Myocyte (in vitro differentiated cells): ENCODE measurements at places on chromosomes 2 and 18.
A peak's percentile ranks its signal among the peaks of the same experiment; 100 is the strongest.

- no peak for DNase-seq
Measured at GRCh38 chr2:31219131-31219969, 2.0 kb upstream of the CAPN14 start.

DNA sequence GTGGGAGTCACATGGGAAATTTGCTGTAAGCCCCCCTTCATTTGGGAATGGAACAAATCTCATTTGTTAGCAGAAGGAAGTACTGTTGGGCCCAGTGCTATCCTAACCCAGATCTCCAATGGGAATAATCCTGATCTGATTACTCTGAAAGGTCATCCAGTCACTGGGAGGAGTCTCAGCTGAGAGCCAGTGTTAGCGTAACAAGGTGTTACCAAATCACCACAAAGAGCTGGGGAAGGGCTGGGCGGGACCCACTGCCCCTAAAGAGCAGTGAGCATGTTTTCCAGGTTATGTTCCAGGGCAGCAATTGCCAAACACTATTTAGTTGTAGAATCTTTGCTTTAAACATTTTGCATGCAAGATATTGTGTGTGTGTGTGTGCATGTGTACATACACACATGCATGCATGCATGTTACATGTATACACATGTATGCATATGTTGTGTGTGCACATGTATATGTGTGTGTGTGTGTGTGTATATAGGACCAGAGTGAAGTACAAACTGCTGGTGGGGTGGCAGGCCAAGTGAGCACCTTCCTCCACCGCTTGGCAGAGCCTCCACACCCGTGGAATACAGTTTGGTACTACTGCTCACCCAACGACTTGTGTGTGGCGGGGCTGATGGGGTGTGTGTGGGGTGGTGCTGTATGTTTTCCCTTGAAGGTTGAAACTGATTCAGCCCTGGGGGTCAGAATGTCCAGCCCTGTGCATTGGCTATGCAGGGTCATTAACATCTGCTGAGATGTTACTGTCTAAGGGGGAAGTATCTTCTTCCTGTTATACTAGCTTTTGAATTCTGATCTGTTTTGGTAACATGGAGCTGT, 15.2 kb downstream of the INPP5D start:
- no peak for DNase-seq

DNA sequence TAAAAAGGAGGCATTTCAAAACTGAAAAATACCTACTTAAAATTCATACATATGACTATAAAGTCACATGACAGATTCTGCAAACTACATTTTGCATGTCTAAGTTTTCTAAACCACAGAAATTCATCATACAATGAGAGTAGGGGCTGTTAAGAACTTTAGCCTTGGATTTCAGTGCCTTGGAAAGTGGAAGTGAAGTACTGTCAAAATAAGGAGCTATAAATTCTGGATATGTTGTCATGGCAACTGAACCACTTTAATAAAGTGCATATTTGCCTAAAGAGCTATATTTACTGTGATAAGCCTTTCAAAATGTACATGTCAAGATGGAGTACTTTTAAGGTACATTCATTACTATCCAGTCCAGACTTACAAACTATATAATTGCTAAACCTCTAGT, 227.1 kb downstream of the RAB3GAP1 start:
- DNase-seq, result peak; percentile 2

GRCh38 chr2:47950340-47951301, 44.3 kb upstream of the FBXO11 start:
- DNase-seq, result no peak

GRCh38 chr18:5214583-5215351, 17.7 kb upstream of the AKAIN1 start:
- DNase-seq, result no peak

- DNase-seq, result peak; percentile 76
Measured at GRCh38 chr2:217942731-217943335, 60.0 kb downstream of the TNS1 start.

DNA sequence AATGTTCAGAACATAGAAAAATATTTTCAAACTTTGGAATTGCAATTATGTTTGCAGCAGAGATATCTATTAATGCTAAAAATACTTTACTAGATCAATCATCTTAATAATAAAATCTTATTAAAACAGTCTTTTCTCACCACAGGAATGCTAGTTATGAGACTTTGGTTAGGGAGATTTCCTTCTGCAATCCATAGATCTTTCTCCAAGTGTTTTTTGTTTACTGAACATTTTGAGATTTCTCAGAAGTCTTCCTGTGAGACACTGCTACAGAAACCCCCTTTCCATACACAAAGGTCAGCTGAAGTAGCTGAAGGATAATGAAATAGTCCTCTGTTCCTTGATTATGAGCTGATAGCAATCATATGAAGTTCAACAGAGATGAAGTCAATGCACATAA, 59.4 kb upstream of the RAPH1 start:
- no peak for DNase-seq

- DNase-seq, result no peak
Measured at GRCh38 chr2:49224426-49225010, 70.2 kb upstream of the FSHR start.

DNA sequence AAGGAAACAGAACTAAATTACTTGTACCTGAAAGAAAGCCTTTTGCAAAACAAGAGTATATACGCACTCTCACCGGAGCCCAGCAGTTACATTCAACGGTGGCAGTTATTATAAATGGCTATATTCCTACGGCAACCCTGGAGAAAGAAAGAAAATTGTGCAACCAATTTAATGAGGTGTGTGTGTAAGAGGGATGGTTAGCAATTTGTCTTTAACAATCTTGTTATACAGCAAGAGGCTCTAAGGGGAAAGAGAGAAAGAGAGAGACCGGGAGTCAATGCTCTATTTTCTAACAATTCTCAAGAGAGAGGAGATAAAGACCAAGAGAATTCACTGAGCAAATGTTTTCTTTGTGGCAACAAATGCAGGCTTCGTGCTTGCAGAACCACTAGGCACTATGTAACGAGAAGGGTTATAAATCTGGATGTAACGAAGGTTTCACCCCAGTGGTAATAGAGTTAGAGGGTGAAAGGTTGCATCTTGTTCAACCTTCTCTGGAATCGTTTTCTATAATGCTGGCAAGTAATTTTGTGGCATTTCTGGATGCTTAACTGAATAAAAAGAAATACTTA, 359.1 kb upstream of the SPRED2 start:
- DNase-seq, result no peak

DNA sequence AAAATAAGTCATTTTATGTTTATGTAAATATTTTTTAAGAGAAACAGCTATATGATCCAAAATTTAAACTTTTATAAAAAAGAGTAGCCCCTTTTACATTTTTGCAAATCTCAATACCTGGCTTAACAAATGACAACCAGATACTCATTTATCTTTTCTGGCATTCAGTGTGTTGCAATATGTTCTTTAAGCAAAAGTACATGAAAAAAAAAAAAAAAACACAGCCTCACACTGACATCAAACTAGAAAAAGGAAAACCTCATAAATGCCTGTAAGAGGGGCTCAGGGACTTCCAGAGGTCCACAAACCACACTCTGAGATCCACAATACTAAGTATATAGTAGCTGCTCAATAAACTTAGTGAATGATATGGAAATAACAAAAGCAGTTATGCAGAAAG, 21.9 kb downstream of the PPP4R3B start:
- DNase-seq, result no peak

- no peak for DNase-seq
Measured at GRCh38 chr18:54020966-54021365, 203.5 kb downstream of the MBD2 start.

- no peak for DNase-seq
Measured at GRCh38 chr2:135299165-135299564, 231.9 kb downstream of the ZRANB3 start.

DNA sequence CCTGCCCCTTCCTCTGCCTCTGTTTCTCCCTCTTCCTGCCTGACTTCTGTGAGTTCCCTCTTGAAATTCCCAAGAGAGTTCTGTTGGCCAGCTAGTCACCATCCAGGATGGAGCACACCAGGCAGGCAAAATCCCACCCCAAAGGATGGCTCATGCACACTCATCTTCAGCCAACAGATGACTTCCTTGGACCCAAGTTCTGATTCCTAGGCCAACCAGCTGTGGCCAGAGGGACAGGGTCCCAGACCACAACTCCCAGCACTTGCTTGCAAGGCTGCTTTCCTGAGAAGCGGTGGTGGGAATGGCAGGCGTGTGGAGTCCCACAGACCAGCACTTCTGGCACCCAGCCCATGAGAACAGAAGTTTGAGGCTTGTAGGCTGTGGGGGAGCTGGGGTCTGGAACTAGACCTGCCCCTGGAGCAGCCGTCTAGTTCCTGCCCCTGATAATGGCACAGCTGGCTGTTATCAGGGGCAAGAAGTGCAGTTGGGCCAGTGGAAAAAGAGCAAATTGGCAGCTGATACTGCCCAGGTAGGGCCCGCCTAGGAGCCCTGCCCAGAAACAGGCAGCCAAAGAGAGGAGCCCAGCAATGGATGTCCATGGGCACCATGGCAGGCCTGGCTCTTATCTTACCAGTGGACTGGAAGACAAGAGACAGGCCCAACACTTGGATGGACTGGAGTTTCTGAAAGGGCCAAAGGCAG, 56.7 kb downstream of the CYP26B1 start:
- peak; percentile 41 for DNase-seq

GRCh38 chr2:232260075-232260474, 118.5 kb upstream of the ALPP start:
- DNase-seq, result peak; percentile 89

GRCh38 chr2:13056259-13056843, 339.6 kb downstream of the TRIB2 start:
- DNase-seq, result peak; percentile 21

DNA sequence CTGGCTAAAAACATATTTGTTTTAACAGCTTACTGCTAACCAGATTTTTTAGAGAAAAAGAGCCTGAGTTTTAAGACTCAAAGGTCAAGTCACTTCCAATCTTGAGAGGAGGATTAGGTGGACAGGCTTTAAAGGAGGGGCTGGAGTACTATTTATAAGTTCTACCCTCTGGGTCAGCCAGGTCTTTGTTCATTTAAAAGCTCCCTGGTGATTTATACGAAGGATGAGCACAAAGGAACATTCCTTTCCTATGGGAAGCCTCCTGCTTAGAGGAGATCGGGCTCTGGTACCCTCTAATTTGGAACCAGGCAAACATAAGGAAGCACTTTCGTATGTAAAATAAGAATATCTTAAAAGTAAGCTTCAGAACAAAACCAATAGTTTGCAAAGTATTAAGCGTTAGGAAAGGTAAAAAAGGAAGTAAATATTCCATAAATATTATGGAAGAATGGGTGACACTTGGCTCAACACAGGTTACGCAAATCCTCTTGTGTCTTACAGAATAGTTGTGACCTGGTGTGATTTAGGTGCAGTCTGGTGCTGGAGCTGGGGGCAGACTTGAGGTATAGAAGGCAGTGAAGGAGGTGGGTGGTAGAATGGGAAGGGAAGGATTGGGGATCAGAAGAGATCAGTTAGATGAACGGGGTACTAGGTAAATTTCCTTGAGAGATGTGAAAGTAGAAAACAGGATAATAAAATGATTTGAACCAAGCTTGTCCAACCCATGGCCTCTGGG, 35.6 kb downstream of the PDE6D start:
- no peak for DNase-seq

- no peak for DNase-seq
Measured at GRCh38 chr2:110121052-110121334, 5.4 kb upstream of the MALL start.

- no peak for DNase-seq
Measured at GRCh38 chr2:212968284-212969081, 182.9 kb downstream of the IKZF2 start.

GRCh38 chr2:129585760-129586159, 393.7 kb upstream of the RAB6C start:
- DNase-seq, result no peak

DNA sequence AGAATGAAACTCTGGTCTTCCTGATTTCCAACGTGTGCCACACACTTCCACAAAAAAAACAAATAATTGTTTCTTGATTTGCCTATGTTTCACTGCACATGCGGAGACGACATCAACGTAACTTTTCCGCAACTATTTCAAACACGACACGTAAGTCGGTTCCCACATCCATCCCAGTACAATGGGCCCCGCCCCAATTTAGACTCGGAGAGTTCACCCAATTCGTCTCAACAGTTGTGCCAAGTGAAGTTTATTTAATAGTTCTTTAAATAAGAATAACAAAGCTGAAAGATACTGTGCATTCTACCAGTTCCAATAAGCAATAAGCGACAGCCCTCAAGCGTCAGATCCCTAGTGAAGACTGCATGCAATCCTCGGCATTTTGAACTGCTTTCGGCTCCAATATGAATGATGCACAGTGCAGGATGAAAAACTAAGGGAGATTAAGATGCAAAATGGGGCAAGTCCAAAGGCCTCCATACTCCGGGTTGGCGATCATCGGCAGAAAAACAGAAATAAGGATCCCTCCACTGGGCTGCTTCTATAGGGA, 664 bp downstream of the CCT4 start:
- peak; percentile 51 for DNase-seq

DNA sequence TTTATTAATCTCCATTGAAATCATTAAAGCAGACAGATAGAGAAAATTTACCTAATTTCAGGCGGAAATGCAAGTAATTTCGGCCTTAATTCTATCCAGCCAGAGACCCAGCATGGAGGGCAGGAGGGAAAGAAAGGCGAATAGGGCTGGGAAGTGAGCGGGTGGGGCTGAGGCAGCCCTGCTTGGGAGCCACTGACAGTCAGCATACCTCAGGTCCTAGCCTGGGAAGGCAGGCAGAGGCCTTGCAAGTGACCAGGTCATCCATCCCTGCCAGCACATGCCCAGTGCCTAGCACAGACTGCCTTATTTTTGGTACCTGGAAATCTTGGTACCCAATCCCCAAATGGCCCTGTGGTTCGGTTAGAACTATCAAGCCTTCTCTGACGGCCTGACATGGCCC, 1.5 kb downstream of the GDF7 start:
- no peak for DNase-seq

- DNase-seq, result peak; percentile 76
Measured at GRCh38 chr2:54999182-54999581, 51.1 kb downstream of the RTN4 start.

GRCh38 chr2:24597181-24597870, 106.3 kb downstream of the NCOA1 start:
- no peak for DNase-seq

DNA sequence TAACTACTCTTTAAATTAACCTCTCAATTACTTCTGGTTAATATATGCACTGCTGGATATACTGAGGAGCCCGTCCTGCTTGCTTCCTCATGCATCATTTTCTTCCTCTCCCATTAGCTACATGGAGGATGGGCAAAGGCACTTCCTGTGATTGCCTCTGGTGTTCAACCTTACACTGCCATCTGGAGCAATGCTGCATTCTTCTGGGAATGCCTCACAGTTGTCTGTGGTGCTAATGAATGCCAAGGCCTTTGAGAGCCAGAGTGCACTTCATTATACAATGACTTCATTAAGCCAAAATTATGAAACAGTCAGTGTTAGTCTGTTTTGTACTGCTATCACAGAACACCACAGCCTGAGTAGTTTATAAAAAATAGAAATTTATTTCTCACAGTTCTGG, 134.8 kb upstream of the DOCK10 start:
- peak; percentile 80 for DNase-seq
